Effector memory CD8-positive, alpha-beta T cell (primary cell): ENCODE measurements at places on chromosomes 5 and 9.

DNA sequence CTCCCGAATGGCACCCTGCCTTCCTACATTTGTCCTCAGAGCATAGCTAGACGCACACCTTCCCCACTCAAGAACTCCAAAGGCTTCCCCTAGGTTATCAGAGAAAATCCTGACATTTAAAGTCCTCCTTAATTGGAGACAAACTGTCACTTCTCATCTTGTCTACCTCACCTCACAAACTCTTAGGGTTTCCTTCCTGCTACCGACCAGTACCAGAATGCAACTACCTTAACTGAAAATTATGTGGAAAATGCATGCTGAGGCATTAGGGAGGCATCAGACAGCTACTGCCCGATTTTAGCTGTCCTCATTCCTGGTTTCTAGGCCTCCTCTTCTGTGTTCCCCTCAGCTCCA, 17.9 kb upstream of the TNIP1 start:
- no peak for DNase-seq

DNA sequence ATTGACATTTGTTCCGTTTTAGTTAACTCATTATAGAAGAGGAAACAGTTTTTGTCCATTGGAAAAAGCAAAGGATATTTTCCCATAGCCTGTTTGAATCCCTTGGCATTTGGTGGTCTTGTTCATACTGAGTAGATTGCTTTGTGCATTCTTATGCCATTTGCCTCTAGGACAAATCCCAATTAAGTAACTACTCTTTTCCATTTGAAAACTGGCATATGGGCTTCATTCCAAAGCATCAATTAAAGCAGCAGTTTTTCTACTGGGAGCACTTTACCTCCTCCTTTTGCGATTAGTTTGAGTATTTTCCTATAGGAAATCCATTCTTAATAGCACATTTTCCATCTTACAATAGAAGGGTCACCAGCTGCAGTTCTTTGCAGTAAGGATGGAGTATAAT, 31.2 kb downstream of the GPR21 start:
- DNase-seq = no peak

GRCh38 chr5:11105696-11106095, 344.7 kb upstream of the DAP start:
- no peak for DNase-seq

GRCh38 chr9:79976257-79977073, 404.7 kb downstream of the TLE4 start:
- DNase-seq = no peak
